Ureter (tissue), 1 donor: ENCODE measurements at places on chromosomes 4 and X. TPM values are rescaled to one million over a fixed set of nuclear protein-coding genes. Genes with fewer than 3 reads are reported as not detected.

The TLR6 gene
- 3.0 TPM for total RNA-seq

DNA sequence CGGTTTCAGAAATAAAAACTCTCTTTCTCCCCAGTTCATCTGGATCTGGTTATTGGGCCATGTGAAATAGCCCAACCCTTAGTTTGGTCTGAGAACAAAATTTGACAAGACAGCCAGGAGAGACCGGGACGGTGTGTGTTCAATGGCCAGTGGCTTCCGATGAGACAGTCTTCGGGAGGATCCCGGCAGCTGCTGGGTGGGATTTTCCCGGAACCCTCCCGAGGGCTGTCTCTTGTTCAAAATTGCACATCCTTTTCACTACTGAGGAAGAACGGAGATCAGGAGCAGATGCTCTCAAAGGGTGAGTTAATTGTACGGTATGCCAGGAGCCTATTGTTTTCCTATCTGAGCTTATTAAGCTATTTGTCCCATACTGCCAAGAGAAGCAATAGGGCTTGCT lies 166.5 kb downstream of the PRR32 start:
- DNase-seq = no peak

The APLN gene
- 0.52 TPM for total RNA-seq

- peak; percentile 39 for DNase-seq
Observed at GRCh38 chr4:6471307-6472007, 957 bp downstream of the PPP2R2C start.

The MYOZ2 gene
- total RNA-seq = 0.47 TPM

- no peak for DNase-seq
Observed at GRCh38 chrX:1167466-1167865, 45.0 kb downstream of the CRLF2 start.

GRCh38 chr4:88283661-88284438 lies 511 bp downstream of the PPM1K start:
- peak; percentile 60 for DNase-seq
